ENCODE measurements at places on chromosomes 1 and 21. TPM values are rescaled to one million over a fixed set of nuclear protein-coding genes. Genes with fewer than 3 reads are reported as not detected.

Gene CCT8
- total RNA-seq: 132 TPM

Gene TMEM240
- total RNA-seq: 3.6 TPM

Gene C1orf167
- 0.36 TPM for total RNA-seq

Gene CD2
- not detected for total RNA-seq

Gene EDEM3
- total RNA-seq: 43.1 TPM

Gene S100A4
- total RNA-seq: 404 TPM

Gene SAMD11
- 73.8 TPM for total RNA-seq

Gene OR2AK2
- total RNA-seq: not detected

Gene F3
- total RNA-seq: 4.5 TPM

Gene SELE
- total RNA-seq: not detected

Gene FNDC10
- total RNA-seq: 24.8 TPM

Gene DYNLT5
- not detected for total RNA-seq

Gene OPTC
- not detected for total RNA-seq

Gene AXDND1
- 0.20 TPM for total RNA-seq

Gene AADACL3
- total RNA-seq: not detected

Gene ACTA1
- total RNA-seq: 3.6 TPM

Gene CD48
- not detected for total RNA-seq

Gene CLCNKB
- total RNA-seq: not detected

Gene ANGPTL3
- not detected for total RNA-seq

Gene TDRD5
- total RNA-seq: not detected

Gene FAM78B
- total RNA-seq: 0.13 TPM

Gene DHRS3
- 31.9 TPM for total RNA-seq

Gene FMO1
- total RNA-seq: 3.5 TPM

Gene TPTE
- not detected for total RNA-seq

Gene DTL
- 24.2 TPM for total RNA-seq

Gene CASQ2
- not detected for total RNA-seq

Gene LCE1B
- not detected for total RNA-seq

Gene PGBD5
- 5.4 TPM for total RNA-seq

Gene S100A1
- 1.2 TPM for total RNA-seq

Gene NHLH2
- total RNA-seq: not detected

Gene DPH5
- 36.7 TPM for total RNA-seq

Gene LCE1C
- not detected for total RNA-seq

Gene MNDA
- total RNA-seq: not detected

Gene FMO4
- 3.5 TPM for total RNA-seq

Gene GNAT2
- total RNA-seq: not detected

Gene ITLN1
- total RNA-seq: not detected

Gene ELOA
- total RNA-seq: 41.7 TPM

Gene INTS7
- 17.8 TPM for total RNA-seq

Gene CROCC
- total RNA-seq: 24.7 TPM

Gene MCOLN3
- total RNA-seq: not detected

Gene AGO4
- total RNA-seq: 6.6 TPM

Gene PIGV
- 12.4 TPM for total RNA-seq

Gene HES3
- not detected for total RNA-seq

Gene GJB4
- not detected for total RNA-seq

Gene PTPN22
- not detected for total RNA-seq

Gene HCN3
- total RNA-seq: 4.3 TPM

Gene GBP4
- total RNA-seq: not detected

Gene C1QB
- not detected for total RNA-seq

Gene PAPPA2
- 1.00 TPM for total RNA-seq

Gene S100A7
- total RNA-seq: not detected

Gene DIO1
- not detected for total RNA-seq

Gene FALEC
- not detected for total RNA-seq

Gene NDC1
- 7.0 TPM for total RNA-seq

Gene FAM43B
- total RNA-seq: 0.52 TPM

Gene CA14
- total RNA-seq: not detected
